IgD-negative memory B cell (primary cell): ENCODE measurements at places on chromosomes 11 and 22. TPM values are rescaled to one million over a fixed set of nuclear protein-coding genes. Genes with fewer than 3 reads are reported as not detected.

Gene UPB1
- not detected for polyA plus RNA-seq

Gene CNGA4
- polyA plus RNA-seq: not detected

Gene ARRB1
- polyA plus RNA-seq: 3.0 TPM

Gene C22orf42
- not detected for polyA plus RNA-seq

Gene RIMBP3C
- polyA plus RNA-seq: 0.29 TPM

Gene CSF2RB
- 17.6 TPM for polyA plus RNA-seq

Gene IRAG1
- 0.18 TPM for polyA plus RNA-seq

Gene NPAS4
- polyA plus RNA-seq: not detected

Gene SH3BP1
- polyA plus RNA-seq: 14.7 TPM

Gene OR52H1
- polyA plus RNA-seq: not detected

Gene TMPRSS4
- polyA plus RNA-seq: not detected

Gene SMTNL1
- polyA plus RNA-seq: 0.14 TPM

Gene MRGPRD
- polyA plus RNA-seq: not detected

Gene ANO1
- polyA plus RNA-seq: not detected

Gene SLC22A12
- polyA plus RNA-seq: not detected

Gene APOL4
- polyA plus RNA-seq: not detected

Gene ISX
- polyA plus RNA-seq: not detected

Gene LIF
- polyA plus RNA-seq: not detected

Gene SYT12
- not detected for polyA plus RNA-seq

Gene CARD18
- polyA plus RNA-seq: not detected

Gene ACR
- polyA plus RNA-seq: not detected

Gene MIOX
- not detected for polyA plus RNA-seq

Gene SCGB1A1
- polyA plus RNA-seq: not detected

Gene OMP
- polyA plus RNA-seq: not detected

Gene CCDC87
- not detected for polyA plus RNA-seq

Gene WT1
- polyA plus RNA-seq: not detected

Gene DLG2
- polyA plus RNA-seq: 2.0 TPM

Gene MMP3
- not detected for polyA plus RNA-seq

Gene GNAZ
- polyA plus RNA-seq: 2.0 TPM

Gene SCN4B
- polyA plus RNA-seq: not detected

Gene HEPACAM
- not detected for polyA plus RNA-seq

Gene RAG2
- polyA plus RNA-seq: not detected

Gene MPPED2
- 0.65 TPM for polyA plus RNA-seq

Gene MS4A15
- not detected for polyA plus RNA-seq

Gene DCDC1
- not detected for polyA plus RNA-seq

Gene OR52W1
- polyA plus RNA-seq: not detected

Gene CSRP3
- polyA plus RNA-seq: not detected

Gene FOLR2
- 16.1 TPM for polyA plus RNA-seq

Gene CCDC89
- polyA plus RNA-seq: not detected

Gene SMC1B
- not detected for polyA plus RNA-seq

Gene MISFA
- polyA plus RNA-seq: 0.89 TPM

Gene BIK
- 9.7 TPM for polyA plus RNA-seq

Gene RIMBP3B
- 0.16 TPM for polyA plus RNA-seq

Gene UBQLN3
- polyA plus RNA-seq: not detected
